Natural killer cell treated with Interleukin-12 subunit alpha and Interleukin-12 subunit beta and Interleukin-15 and Interleukin-18, amount 100 ng/mL, for 72 hours (primary cell): ENCODE measurements at places on chromosomes 2 and 18. TPM values are rescaled to one million over a fixed set of nuclear protein-coding genes. Genes with fewer than 3 reads are reported as not detected.
A peak's percentile ranks its signal among the peaks of the same experiment; 100 is the strongest.

DNA sequence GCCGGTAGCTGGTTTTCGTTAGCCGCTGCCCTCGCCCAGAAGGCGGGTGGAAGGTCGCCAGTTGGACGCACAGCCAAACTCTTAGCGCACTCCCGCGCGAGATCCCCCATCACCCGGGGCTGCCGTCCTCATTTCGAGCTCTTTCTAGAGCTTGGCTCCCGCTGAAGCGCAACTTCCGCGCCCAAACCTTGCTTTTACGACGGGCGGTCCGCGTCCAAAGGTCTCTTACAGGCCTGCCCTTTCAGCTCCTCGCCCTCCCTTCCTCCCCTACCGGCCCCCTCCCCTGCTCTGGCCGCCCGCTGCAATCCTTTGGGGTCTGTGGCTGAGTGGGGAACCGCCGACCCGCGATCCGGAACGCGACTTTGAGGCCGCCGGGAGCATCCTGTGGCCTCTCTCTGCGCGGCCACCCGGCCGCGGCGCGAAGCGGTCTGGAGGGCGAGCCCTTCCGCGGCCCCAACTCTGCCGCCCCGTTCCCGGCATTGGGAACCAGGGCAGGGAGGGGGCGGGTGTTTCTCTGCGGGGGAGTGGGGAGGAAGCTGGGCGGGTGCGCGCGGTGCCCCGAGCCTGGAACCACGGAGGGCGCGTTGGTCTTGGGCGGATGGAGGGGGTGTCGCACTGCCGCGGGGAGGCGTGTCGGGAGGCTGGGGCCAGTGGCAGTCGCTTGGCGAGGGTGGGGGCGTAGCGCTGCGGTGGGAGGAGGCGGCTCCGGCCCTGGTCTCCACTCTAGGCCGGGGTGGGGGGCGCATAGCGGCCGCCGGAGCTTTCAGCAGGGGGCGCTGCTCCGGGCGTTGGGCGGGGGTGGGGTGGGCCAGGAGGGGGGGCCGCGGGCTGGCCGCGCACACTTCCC is at the start of gene GDF7:
TSS of gene GDF7 (plus strand) at position 841 of the 847 bp plus-strand sequence. CDS start 96 bp downstream, outside the sequence.
- DNase-seq: no peak

- DNase-seq: peak; percentile 64
Observed at GRCh38 chr18:28176948-28177827, at the start of gene CDH2. Gene CDH2, minus strand, starts transcription at chr18:28177130. Its CDS starts 108 bp downstream, at chr18:28177022.

GRCh38 chr2:68009526-68009925 is 53.3 kb downstream of the C1D start:
- no peak for DNase-seq

GRCh38 chr2:236814593-236814992 is 245.0 kb downstream of the ACKR3 start:
- no peak for DNase-seq

- no peak for DNase-seq
Observed at GRCh38 chr18:49151482-49151881, 200.7 kb upstream of the SMAD7 start.

GRCh38 chr18:68033466-68033865 is 516.9 kb upstream of the DSEL start:
- DNase-seq: no peak

DNA sequence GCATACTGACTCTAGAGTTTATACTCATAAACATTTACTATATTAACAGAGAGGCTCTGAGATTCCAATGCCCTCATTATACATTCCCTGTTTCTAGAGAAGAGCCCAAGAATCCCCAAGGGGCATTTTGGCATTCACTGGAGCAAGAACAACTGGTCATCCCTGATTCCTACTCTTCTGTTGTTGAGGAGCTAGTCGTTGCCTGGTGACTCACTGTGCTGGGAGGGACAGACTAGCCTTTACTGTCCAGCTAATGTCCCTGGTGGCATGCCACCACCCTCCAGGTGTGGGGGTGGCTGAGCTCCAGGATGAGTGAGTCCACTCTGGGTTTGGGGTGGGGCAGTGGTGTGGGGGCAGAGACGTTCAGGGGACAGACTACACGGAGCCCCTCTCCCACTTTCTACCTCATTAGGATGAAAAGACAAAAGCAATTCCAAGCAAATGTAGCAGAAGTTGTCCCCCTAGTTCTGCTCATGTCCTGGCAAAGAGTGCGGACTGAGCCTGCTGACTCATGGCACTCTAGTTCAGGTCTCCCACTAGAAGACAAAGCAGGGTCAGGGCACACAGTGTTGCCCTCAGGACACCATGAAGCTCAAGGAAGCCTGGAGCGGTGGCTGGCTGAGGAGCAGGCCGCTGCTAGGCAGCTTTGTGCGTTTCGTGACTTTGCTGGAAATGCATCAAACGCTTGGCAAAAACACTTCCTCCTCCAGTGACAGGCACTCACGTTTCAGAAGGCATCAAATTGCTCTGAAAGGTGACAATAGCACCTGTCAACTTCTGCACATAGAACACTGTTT is 49.4 kb downstream of the RHOB start:
- DNase-seq: no peak

The GFPT1 gene
- 46.7 TPM for total RNA-seq

DNA sequence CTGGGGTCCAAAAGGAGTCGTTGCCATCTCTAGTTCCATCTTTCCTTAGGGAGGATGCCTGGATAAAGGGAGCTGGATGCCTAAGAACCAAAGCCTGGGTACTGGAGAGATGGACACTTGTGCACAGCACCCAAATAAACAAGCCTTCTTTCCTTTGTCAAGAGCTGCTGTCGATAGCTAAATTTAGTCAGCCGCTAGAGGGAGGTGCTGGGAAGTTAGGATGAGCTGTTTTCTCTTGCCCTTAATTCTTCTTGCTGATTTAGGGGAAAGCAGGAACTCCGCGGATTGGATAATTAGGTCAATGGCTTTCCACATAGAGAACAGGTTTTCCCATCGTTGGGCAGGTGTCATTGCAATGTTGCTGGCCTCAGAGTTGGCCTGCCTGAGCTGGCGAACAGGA is 30.9 kb upstream of the SERPINB12 start:
- no peak for DNase-seq

DNA sequence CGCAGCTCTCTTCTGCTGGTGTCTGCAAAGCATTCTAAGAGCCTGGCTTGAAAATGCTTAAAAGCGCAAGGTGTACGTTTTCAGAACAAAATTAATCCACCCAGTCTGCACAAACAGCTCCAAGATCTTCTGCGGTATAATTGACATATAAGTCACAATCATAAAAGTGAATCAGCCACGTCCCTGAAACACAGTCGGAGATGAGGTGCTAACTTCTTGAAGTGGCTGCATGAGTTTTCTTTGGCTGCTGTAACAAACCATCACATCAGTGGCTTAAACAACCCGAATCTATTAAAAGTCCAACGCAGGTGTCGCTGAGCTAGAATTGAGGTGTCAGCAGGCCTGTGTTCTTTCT is 32.6 kb downstream of the ARL4C start:
- DNase-seq: no peak

GRCh38 chr2:34031097-34031496 is 432.0 kb upstream of the FAM98A start:
- no peak for DNase-seq

The RGPD3 gene
- total RNA-seq: not detected

DNA sequence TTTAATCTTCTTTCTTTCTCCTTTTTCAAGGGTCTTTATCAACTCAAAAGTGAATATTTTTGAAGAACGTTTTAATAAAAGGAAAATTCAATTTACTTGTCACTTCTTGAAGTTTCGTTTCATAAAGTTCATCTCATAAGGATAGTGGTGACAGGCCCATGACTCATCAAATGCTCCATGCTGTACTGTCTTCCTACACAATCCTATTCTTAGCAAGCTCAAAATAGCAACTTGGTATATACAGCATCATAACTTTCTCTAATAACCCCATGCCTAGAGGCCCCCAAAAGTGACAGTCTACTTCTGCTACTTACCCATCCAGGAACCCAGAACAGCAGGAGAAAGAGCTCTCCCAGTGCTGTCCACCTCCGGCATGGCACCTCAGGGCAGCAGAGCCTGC is 7.7 kb downstream of the FBXO15 start:
- no peak for DNase-seq

GRCh38 chr2:23940718-23941620 is 706 bp downstream of the UBXN2A start:
- no peak for DNase-seq

DNA sequence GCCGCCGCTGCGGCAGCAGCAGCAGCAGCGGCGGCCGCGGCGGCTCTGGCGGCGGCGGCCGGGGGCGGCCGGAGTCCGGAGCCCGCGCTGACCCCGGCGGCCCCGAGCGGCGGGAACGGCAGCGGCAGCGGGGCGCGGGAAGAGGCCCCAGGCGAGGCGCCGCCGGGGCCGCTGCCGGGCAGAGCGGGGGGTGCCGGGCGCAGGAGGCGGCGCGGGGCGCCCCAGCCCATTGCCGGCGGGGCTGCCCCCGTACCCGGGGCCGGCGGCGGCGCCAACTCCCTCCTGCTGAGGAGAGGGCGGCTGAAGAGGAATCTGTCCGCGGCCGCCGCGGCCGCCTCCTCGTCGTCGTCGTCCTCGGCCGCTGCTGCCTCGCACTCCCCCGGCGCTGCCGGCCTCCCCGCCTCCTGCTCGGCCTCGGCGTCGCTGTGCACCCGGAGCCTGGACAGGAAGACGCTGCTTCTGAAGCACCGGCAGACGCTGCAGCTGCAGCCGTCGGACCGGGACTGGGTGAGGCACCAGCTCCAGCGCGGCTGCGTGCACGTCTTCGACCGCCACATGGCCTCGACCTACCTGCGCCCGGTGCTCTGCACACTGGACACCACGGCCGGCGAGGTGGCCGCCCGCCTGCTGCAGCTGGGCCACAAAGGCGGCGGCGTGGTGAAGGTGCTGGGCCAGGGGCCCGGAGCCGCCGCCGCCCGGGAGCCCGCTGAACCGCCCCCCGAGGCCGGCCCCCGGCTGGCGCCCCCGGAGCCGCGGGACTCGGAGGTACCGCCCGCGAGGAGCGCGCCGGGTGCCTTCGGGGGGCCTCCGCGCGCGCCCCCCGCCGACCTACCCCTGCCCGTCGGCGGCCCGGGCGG is 646 bp downstream of the PHLPP1 start:
- peak; percentile 78 for DNase-seq

DNA sequence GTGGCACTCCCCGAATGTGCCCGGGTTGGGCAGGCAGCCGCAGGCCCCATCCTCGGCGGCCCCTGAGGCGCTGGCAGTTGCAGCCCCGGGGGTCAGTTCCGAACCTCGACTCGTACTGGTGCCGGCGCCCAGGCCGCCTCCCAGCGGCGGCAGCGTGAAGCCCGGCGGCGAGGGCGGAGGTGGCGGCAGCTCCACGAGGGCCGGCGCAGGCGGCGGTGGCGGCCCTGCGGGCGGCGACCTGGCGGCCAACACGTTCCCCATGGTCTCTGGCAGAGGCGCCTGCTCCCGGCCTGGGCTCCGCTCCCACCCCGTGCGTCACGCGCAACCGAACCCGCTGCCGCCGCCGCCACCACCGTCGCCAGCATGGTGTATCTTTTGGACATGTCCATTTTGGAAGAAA is 196.3 kb downstream of the CCDC74A start:
- DNase-seq: peak; percentile 53

DNA sequence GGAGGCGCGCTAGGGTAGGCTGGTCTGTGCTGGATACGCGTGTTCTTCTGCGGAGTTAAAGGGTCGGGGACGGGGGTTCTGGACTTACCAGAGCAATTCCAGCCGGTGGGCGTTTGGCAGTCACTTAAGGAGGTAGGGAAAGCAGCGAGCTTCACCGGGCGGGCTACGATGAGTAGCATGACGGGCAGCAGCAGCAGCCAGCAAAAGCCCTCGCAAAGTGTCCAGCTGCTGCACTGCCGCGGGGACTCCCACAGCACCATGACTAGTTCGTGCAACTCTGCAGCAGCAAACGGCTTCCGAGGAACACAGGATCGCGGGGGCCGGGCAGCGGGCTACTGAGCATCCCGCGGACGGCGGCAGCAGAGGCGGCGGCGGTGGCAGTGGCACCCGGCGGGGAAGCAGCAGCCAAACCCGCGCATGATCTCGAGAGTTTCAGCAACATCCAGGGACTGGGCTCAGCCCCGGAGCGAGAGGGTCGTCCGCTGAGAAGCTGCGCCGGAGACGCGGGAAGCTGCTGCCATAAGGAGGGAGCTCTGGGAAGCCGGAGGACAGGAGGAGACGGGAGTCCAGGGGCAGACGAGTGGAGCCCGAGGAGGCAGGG is 368 bp downstream of the TMEFF2 start:
- no peak for DNase-seq

DNA sequence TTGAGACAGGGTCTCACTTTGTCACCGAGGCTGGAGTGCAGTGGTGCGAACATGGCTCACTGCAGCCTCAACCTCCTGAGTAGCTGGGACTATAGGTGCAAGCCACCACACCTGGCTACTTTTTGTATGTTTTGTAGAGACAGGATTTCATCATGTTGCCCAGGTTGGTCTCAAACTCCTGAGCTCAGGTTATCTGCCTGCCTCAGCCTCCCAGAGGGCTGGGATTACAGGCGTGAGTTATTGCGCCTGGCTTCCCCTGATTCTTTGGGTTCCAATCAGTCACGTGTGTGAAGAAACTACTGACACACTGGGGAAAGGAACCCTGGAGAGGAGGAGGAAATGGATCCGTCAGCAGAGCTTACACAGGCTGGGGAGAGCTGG is 22.3 kb upstream of the RAB10 start:
- no peak for DNase-seq

The FNDC4 gene
- not detected for total RNA-seq

- DNase-seq: no peak
Observed at GRCh38 chr18:75812761-75813160, 385.3 kb upstream of the SMIM21 start.

GRCh38 chr18:64099244-64099643 is 49.6 kb downstream of the LINC00305 start:
- no peak for DNase-seq

- DNase-seq: no peak
Observed at GRCh38 chr2:100113990-100114433, 28.4 kb downstream of the AFF3 start.

The RDH14 gene
- total RNA-seq: 14.7 TPM

- no peak for DNase-seq
Observed at GRCh38 chr2:134773759-134774742, 55.3 kb upstream of the TMEM163 start.

GRCh38 chr2:204339212-204339715 is 206.0 kb upstream of the PARD3B start:
- no peak for DNase-seq

GRCh38 chr2:142323206-142323605 is 192.4 kb upstream of the LRP1B start:
- DNase-seq: no peak

DNA sequence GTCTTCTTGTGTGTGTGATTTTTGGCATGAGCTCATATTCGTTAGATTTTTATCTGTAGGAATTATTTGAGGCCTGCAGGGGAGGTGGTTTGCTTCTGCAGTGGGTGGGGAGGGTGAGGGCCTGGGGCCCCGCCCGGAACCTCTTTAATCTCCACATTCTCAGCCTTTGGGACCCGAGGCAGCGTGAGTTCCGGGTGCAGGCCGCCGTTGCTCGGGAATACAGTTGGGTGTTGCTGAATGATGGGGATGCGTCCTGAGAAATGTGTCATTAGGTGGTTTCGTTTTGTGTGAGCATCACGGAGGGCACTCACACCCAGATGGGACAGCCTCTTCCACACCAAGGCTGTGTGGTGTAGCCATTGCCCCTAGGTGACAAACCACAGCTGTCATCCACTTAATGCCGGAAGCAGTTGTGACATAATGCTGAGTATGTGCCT is 13.7 kb upstream of the GAL3ST2 start:
- DNase-seq: peak; percentile 97

DNA sequence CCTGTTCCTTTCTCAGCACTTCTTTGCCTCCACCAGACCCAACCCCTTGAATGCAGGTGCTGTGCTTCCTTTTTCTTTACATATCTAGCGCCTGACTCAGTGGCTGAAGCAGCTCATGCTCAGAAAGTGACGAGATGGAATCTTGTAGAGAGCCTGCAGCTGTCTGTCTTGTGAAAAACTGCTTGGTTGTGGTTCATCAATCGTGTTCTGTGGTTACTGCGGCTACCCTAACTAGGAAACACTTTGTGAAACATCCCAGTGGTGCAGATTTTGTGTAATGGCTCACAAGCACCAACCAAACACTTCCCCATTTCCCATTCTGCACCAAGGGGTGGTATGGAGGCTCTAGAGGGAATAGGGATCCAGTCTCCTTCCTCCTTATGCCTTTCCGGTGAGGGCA is 307.2 kb upstream of the MMADHC start:
- DNase-seq: no peak
